ENCODE measurements at places on chromosomes 5 and 9.

DNA sequence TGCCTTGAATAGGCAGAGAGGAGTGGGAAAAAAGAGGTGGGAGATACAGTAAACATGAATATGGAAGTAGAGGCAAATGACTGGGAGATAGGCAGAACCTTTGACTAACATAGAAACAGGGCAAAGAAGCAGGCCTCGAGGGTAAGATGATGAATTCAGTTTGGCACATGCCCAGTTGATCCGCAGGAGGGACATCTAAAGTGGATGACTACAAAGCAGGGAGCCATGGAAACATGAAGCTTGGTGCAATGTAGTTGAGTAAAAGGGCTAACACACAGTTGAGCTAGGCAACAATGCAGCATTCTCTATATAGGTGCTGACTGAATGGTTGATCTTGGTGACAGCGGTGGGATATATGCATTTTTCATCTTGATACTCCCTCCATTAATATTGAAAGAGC, 253.8 kb downstream of the DMRT2 start:
- DNase-seq: no peak

DNA sequence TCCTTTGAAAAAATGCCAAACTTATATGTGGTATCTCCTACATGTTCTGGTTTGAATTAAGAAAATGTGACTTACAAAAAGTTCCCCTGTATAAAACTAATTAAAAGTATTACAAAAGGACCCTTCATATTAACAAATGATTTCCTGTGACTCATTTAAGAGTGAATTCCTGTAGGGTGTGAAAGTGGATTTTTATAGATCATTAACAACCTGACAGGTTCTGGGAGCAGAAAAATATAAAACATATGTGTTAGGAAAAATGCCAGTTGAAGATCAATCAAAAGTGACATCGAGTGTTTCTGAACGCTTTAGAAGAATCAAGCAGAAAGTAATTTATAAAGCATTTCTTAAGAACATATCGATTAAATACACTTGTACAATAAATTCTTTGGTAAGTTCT, 35.5 kb downstream of the CAMK4 start:
- DNase-seq: no peak

GRCh38 chr9:18077941-18078678, 395.8 kb upstream of the ADAMTSL1 start:
- DNase-seq: no peak

DNA sequence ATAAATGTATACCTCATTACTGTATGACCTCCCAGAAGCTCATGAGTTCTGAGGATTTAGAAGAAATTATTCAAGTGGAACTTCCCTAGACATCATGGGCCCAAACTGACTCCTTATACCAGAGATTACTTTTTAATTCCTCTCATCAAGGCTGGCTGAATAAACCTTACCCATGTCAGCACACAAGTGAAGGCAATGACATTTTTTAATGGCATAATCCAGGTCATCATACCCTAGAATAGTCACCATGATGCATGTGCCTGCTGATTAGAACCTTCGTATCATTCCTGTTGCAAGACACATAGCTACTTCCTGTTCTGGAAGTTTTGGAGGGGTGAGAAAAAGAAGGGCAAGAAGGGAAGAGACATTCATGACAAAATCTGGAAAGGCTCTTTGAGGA, 49.8 kb upstream of the IFNK start:
- no peak for DNase-seq

Measured in ecto neural progenitor cell (in vitro differentiated cells).